ENCODE measurements at places on chromosomes 3 and 15.

DNA sequence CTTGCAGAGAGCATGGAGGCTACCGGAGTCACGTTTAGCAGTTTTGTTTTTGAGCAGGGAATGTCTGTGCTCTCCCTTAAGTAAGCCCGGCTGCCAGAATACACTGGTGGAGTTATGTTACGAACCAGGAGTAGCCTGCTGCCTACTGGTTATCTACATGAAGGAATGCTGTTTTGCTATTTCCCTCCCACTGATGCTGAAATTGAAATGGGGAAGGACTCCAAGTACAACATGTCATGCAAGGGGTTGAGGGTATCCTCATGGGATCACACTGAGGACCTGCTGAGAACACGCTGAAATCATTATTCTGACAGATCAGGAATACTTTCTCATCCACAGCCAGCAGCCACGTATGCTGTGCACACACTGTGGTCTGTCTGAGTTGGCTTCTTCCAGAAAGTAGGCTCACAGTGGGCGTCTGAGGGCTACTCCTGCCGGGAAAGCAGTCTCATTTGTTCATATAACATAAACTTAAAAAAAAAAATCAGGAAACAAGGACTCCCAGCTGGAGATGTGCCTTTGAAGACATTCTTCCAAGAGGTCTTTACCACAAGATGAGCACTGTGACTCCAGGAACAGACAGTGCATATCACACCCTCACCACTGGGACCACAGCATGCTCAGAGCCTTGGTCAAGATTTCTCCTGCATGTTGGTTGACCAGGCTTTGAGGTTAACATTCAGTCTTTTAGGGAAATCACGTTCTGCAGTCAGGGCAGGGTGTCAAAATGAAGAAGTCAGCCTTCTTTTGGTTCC lies 300.4 kb upstream of the RASGRP1 start:
- DNase-seq = no peak

GRCh38 chr15:90060797-90061196 lies 41.5 kb downstream of the IDH2 start:
- no peak for DNase-seq

DNA sequence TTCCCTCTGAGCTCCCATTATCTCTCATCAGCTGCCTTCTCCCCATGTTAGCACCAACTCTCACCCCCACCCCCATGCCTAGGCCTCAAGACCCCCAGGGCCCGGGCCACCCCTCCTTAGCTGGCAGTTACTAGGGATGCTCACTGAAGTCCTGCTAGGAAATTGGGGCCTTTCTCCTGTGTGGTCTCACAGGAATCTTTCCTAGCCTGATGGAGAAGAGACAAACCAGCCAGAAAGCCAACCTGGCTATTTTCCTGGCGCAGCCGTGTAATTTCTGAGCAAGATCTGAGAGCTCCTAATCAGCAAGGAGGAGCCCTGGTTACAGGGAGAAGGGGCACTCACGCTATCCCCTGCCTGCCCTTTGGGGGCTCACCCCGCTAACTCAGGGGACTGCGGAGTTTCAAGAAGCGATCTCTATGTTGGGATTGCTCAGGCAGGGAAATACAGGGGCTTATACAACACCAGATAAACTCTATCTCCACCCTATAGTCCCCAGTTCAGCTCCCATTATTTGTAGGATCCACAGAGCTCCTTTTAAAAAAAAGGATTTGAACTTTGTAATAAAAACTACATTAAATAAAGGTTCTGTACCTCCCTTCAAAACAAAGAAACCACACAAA lies 25.2 kb downstream of the NR2F2 start:
- DNase-seq = no peak

GRCh38 chr15:69857250-69857649 lies 240.5 kb downstream of the TLE3 start:
- DNase-seq = no peak

DNA sequence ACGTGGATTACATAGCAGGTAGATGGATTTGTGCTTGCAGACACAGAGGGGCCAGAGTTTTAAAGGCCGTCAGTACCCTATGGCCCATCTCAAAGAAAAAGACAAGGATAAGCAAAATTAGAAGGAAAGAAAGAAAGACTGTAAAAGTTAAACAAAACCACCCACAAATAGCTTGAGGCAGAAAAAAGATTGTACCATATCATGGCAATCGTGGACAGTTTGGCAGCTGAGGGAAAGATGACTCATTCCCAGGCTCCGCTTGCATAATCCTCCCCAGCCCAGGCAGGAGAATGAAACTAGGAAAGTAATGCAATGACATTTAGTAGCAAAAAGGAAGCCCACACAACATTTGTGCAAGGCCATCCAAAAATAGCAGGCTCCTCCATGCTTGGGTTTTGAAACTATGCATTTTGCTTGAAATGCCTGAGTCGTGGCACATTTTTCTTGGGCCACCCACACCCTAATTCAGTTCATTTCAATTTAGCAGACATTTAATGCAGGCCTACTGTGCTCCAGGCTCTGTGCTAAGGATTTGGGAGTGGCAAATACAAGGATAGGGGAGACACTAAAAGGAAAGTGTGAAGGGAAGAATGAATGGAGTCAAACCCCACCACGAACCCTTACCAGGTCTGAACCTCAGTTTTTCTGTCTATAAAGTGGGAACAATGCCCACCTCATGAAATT lies 40.9 kb upstream of the SMAD3 start:
- DNase-seq = peak; percentile 51

GRCh38 chr15:68047826-68048225 lies 6.3 kb upstream of the PIAS1 start:
- DNase-seq = no peak

DNA sequence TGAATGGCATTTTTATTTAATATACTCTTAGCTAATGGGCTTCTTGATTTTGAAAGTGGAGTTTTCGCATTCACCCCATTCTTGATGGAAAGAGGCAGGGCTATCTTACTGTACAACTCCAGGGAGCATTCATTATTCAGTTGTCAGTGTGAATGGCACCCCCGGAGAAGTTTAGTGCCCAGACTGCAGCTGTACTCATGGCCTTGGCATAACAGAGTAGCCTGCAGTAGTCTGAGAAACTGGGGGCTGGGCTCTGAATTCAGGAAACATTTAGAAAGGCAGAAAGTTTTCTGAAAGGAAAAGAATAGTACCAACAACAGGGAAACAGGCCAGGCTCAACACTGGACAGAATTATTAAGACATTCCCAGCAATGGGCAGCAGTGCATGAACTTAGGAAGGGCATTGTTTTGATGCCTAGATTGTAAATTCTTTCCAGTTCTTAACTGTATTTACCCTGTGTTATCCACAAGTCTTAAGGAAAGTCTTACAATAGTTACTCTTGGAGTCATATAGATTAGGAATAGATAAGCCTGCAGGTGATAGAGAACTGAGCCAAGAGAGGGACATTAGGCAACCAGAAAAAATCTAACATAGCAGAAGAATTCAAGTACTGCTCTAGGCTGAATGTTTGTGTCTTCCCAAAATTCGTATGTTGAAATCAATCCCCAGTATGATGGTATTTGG lies 44.4 kb downstream of the TIPARP start:
- DNase-seq = no peak

DNA sequence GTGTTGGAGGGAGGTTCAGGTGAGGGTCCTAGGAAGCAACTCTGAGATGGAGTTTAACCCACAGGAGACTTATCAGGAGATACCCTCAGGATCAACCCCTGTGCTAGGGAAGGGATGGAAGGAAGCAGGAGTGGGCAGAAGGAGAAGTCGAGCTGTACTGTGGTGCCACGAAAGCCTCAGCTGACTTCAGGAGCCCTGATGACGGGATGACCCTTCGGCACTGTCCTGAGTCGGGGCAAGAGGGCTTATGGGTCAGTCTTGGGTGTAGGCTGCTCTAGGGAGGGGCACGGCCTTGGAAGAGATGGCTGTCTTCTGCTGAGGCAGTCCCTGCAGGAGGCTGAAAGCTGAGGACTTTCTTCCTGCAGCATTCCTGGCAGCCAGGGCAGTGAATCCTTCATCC lies 7.7 kb downstream of the CLEC3B start:
- no peak for DNase-seq

GRCh38 chr15:89781055-89781454 lies 4.9 kb downstream of the MESP2 start:
- DNase-seq = no peak

DNA sequence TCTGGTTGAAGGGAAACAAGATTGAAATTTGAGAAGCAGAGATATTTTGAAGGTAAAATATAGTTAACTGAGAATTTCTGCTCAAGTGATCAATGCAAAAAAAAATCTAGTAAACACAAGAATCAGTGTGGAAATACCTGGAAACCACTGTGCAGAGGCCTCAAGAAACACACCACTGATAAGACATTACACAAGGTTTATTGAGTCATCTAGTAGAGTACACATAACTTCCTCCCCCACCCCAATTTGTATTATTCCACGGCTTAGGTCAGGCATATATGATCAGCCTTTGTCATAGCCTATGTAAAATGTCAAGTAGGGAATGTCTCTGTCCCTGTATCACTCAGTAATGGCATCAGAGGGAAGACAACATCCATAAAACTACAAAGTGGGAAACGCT lies 447.8 kb upstream of the BCHE start:
- no peak for DNase-seq

- no peak for DNase-seq
These were observed 123.8 kb upstream of the CHL1 start for GRCh38 chr3:72776-73175.

DNA sequence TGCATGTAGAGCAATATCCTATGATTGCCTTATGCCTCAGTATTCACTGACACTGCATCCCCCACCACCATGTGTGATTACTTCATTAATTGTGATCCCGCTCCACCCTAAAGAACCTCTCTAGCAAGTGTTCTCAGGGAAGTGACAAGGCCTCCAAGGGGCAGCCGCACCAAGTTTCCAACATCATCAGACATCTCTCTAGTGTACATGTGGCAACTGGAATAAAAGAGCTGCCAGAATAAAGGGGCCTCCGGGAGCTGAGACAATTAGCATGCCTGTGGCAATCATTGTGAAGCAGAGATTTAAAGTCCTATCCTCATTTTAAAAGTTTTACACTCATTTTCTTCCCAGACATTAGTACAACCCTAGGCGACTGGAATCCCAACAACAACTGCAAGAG lies 902.1 kb upstream of the SEMA6D start:
- no peak for DNase-seq

- DNase-seq = no peak
These were observed 14.6 kb upstream of the FANCD2 start for GRCh38 chr3:10011631-10012030.

DNA sequence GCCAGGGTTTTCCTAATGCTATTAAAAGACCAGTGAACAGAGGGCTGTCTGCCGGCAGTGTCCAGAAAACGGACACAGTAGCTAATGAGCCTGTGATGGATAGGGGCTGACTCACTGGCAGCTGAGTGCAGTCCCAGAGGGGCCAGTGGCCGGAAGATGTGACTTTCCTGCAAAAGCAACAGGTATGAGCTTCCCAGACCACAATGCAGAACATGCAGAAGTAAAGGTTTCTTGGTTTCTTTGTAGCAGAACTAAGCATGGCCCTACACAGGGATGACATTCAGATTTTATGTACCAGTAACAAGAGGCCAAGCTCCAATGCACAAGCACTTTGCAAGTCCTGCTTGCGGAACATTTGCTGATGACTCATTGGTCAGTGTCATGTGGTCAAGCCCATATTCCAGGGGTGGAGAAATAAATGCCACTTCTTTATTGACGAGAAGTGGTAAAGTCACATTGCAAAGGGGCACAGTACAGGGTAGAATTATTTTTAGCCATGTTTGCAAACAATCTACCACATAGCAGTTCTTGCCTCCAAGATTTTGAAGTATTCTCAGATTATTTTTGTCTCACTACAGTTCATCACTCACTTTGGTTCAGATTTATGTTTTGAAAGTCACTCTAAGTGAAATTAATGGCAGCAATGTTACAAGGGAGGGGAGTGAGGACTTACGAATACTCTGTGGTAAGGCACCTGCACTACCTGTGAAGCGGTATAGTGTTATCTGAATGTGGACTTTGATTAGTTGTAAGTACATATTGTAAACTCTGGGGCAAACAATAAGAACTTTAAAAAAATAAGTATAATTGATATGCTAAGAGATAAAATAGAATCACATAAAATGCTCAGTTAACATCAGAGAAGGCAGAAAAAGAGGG lies 263.3 kb downstream of the ABHD5 start:
- DNase-seq = no peak

- DNase-seq = no peak
These were observed 420.6 kb downstream of the SHQ1 start for GRCh38 chr3:72427624-72428023.

DNA sequence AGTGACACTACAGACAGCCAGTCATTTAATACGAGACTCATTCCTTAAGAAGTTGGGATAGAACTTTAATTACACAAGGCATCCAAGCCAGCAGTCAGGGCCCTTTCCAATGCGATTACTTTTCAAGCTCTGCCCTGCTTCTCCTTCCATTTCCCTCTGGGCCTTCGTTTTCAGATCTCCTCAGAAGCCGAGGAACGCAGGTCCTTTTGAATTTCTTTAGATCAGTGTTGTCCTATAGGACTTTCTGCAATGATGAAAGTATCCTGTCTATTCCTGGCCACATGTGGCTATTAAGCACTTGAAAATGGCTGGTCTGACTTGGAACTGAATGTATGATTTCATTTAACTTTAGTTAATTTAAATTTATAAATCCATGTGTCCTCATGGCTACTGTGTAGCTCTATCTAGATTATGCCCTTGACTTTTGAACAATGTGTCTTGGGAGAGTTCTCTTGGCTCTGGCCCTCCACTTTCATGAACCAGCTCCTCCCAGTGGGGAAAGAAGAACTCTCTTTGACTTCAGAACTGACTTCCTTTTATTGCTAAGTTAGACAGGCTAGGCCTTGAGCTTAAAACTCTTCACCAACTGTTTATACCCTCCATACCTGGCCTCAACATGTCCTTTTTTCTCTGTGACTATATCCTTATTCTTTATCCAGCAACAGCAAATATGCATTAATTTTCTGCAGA lies 22.6 kb downstream of the TGFBR2 start:
- no peak for DNase-seq

GRCh38 chr15:38680775-38681174 lies 116.2 kb upstream of the RASGRP1 start:
- no peak for DNase-seq
